K562 (cell line): ENCODE measurements at places on chromosomes 2 and 18.

- DNase-seq, result no peak
Observed at GRCh38 chr2:35185861-35186412, 1169.6 kb upstream of the CRIM1 start.

- DNase-seq, result no peak
Observed at GRCh38 chr2:174693344-174693743, 70.9 kb downstream of the CHRNA1 start.

GRCh38 chr18:23272498-23273232 lies 137.4 kb downstream of the CABLES1 start:
- DNase-seq, result no peak

GRCh38 chr2:217158928-217159327 lies 299.1 kb upstream of the TNP1 start:
- no peak for DNase-seq

- DNase-seq, result no peak
Observed at GRCh38 chr2:144409241-144409640, 110.7 kb downstream of the ZEB2 start.

GRCh38 chr2:149743842-149744448 lies 156.4 kb upstream of the MMADHC start:
- no peak for DNase-seq

GRCh38 chr2:227370092-227370491 lies 9.0 kb downstream of the TM4SF20 start:
- DNase-seq, result no peak

- no peak for DNase-seq
Observed at GRCh38 chr18:67599277-67599676, 82.8 kb upstream of the DSEL start.

GRCh38 chr2:154374416-154374815 lies 324.1 kb upstream of the KCNJ3 start:
- no peak for DNase-seq

DNA sequence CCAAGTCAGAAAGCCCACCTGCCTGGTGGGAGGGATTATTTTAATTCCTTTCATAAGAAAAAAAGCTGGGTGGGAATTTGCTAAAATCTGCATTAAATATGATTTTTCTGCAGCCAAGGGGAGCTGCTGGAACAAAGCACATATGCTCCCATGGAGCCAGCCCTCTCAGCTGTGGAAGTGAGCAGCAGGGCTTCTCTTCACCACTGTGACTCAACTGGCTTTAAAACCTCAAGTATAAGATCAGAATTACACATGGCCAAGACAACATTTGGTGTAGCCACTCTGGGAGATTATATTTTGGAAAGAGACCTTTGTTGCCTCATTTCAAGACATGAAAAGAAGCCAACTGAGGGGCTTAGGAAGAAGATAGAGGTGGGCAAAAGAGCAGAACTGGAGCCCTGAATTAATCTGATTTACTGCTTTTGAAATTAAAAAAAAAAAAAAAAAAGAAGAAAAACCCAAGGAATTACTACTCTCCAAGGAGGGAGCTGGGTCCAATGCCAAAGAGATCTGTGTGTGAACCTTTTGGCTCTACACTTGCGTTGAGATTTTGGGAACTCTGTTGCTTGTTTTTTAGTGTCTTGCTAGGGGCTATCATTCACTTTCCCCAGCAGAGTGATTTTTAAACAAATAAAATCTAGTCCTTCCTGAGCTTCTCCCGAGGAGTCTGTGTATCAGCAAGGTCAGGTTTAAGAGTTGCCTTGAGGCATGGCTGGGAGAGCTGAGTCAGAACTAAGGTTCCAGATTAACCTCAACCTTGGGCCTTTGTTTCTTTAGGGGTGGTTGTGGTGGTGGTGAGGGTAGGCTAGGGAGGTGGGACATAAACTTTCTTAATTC lies 6.0 kb downstream of the LHCGR start:
- no peak for DNase-seq

- DNase-seq, result no peak
Observed at GRCh38 chr2:130966775-130967490, 126.3 kb downstream of the FAM168B start.

DNA sequence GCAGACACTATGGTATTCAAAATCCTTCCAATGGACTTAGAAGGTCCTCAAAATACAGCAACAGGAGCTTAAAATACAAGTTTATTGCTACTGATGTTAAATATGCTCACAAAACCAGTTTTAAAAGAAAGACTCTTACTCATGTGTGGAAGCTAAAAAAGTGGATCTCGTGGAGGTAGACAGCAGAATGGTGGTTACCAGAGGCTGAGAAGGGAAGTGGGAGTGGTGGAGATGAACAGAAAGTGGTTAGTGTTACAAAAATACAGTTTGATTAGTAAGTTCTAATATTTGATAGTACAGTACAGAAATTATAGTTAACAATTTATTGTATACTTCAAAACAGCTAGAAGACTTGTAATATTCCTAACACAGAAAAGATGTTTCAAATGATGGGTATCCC lies 12.1 kb downstream of the ADAM17 start:
- DNase-seq, result no peak

DNA sequence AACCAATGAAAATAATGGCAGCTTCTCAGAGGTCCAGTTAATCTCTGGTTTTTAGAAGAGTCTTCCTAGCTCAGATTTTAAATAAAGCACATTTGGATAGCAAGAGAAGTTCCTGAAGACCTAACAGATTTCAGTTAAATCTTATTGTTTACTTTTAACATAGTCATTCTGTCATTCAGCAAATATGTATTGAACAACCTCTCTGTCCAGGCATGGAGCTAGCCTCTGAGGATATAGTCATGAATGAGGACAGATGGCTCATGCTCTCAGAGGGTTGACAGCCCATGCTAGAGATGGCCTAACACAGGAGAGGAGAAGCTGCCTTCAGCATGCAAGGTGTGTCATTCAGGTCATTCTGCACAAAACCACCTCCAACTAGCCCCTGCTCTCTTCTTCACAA lies 6.2 kb downstream of the CCBE1 start:
- DNase-seq, result no peak

- no peak for DNase-seq
Observed at GRCh38 chr18:53764086-53764485, 460.4 kb downstream of the MBD2 start.

DNA sequence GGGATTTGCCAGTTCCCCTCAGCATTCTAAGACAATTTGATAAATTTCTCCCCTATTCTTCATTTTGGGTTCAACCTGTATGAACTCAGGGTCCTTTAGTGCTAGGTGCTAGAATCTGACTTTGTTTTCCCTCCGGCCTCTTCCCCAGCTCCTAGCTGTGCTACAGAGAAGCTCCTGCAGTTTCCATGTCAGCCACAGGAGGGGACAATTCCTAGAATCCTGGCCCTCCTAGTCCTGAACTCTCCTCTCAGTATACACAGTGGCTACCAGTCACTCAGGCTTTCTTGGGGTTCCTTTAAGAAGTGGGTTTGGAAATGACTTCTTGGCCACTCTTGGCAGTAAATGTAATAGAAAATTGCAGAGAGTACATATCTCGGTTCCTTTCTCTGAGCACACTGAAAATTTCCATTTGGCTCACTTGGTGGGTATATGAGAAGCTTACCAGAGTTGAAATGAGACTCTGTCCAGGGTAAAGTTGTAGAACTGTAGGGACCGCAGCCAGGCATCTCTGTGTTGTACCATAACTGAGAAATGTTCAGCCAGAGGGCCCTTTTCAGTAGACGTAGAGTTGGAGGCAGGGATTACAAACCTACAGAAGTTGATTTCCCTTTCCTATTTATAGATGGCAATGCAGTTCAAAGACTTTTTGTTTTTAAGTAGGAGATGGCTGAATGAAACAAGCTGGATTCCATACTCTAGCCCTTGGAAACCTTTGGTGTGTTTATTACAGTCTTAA lies 5.0 kb upstream of the CHST10 start:
- peak; percentile 47 for DNase-seq

DNA sequence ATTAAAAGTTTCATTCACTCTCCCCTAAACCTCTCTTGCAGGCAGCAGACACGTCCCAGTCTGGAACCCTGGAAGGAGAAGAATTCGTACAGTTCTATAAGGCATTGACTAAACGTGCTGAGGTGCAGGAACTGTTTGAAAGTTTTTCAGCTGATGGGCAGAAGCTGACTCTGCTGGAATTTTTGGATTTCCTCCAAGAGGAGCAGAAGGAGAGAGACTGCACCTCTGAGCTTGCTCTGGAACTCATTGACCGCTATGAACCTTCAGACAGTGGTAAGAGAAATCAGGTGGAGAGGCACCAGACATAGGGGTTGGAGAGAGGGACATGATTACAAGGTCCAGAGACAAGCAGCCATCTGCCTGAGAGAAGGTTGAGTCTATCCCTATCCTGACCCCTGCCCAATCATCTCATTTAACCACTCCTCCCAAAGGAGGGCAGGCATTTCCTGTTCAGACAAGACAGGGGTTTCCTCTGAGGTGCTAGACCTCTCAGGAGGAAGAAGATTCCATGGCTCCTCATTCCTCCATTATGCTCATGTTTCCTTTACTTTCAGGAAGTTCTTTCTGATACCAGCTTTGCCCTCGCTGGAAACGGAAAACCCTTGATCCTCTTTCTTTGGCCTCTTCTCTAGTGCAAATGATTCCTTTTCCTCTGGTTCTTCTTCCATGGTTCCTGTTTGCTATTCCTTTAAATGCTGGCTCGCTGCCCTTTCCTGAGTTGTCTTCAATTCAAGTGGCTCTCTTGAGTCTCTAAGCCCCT lies 15.1 kb downstream of the PLCD4 start:
- DNase-seq, result no peak

DNA sequence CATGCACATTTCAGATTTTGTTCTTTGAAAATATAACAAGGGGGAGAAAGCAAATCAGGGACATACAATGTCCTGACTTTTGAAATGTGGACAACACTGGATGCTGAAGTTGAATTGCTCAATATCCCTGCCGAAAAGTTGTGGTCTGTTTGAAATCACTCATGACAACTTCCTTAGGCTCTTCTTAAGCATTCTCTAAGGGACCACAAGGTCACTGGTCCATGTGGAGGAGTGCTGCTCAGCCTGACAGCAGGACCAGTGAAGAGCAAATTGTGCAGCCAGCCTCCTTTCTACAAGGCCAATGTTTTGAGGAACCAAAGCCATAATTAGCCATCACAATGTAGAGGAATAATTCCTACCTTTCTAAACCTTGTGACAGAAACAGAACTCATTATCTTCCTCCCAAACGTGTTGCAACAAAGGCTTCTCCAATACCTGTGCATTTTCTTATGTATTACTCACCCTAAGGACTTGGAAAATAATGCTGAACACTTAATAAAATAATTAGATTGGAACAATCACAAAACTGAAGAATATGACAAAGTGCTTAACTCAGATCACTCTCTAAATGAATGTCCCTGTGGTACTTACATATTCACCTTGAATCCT lies 1477.6 kb upstream of the NXPH2 start:
- DNase-seq, result no peak

- DNase-seq, result no peak
Observed at GRCh38 chr18:3402982-3403451, 47.0 kb upstream of the TGIF1 start.

GRCh38 chr2:139864821-139865302 lies 1084.7 kb upstream of the NXPH2 start:
- DNase-seq, result peak; percentile 38

- no peak for DNase-seq
Observed at GRCh38 chr18:35933982-35934381, 38.5 kb upstream of the RMP24 start.

GRCh38 chr2:127106991-127107621 lies at the start of gene BIN1:
TSS of gene BIN1 (minus strand) at chr2:127107154. CDS start at chr2:127106943, 211 bp downstream.
- peak; percentile 44 for DNase-seq

- DNase-seq, result no peak
Observed at GRCh38 chr18:13207294-13207693, 11.3 kb upstream of the LDLRAD4 start.

GRCh38 chr2:3332133-3332532 lies 45.5 kb downstream of the EIPR1 start:
- DNase-seq, result no peak

DNA sequence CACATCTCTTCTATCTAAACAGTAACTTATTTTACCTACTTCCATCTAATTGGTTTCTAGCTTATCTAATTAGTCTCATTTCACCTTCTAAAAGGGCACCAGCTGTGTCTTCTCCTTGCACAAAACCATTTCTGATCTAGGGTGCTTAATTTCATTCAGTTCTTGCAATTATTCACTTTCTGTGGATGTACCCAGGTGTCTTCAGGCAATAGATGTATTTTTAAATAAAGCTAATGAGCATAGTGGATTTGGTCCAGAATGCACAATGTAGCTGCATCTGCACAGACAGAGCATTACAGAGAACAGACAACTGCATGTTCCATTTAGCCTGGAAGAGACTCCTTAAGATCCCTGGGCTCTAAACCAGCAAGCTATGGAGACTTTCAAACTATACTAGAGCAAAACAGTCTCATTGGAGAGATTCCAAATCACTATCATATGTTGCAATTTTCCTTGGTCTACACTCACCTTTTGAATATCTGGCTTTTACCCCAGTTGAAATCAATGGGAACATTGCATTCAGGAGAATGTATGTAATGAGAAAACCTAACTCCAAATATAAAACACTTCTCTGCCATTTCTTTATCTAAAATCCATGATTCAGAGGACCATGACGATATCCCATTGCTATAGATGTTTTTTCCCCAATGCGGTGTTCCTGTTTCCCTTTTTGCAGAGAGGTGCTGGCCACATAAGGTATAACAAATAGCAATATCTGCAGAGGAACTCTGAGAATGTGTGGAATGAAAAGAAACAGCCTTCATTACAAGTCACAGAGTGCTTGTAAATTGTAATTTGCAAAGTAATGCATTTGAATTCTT lies 3.5 kb upstream of the RFX8 start:
- DNase-seq, result no peak

DNA sequence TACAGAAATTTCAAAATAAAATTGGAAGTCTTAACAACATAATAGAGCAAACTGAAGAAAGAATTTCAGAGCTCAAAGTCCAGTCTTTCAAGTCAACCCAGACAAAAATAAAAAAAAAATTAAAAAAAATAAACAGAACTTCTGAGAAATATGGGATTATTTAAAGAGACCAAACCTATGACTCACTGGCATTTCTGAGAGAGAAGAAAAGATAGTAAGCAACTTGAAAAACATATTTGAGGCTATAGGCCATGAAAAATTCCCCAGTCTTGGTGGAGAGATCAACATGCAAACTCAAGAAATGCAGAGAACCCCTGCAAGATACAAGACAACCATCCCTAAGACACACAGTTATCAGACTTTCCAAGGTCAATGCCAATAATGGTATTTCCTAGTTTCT lies 167.4 kb downstream of the RNF144A start:
- no peak for DNase-seq

GRCh38 chr2:194252127-194252526 lies 1404.9 kb upstream of the SLC39A10 start:
- DNase-seq, result no peak

- DNase-seq, result no peak
Observed at GRCh38 chr18:44111337-44111736, 569.4 kb upstream of the SETBP1 start.

- DNase-seq, result no peak
Observed at GRCh38 chr2:3113769-3114168, 263.8 kb downstream of the EIPR1 start.

DNA sequence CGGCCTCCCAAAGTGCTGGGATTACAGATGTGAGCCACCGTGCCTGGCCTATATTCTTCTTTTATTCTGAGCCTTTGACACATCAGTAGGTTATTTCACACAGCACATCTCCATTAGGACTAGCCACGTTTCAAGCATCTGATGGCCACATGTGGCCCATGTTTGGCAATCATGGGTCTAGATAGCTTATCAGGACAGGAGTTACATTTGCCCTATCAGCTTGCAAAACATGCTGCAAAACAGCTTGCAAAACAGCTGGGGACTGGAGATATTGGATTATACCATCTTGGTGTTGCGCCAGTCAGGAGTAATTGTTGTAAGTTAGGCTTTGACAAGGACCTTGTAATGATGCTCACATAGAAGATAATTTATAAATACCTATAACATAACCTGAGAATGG lies 94.9 kb downstream of the GBX2 start:
- peak; percentile 73 for DNase-seq

- DNase-seq, result no peak
Observed at GRCh38 chr2:33250417-33251029, 225.9 kb upstream of the RASGRP3 start.
